ENCODE measurements at places on chromosomes 1 and 21.

DNA sequence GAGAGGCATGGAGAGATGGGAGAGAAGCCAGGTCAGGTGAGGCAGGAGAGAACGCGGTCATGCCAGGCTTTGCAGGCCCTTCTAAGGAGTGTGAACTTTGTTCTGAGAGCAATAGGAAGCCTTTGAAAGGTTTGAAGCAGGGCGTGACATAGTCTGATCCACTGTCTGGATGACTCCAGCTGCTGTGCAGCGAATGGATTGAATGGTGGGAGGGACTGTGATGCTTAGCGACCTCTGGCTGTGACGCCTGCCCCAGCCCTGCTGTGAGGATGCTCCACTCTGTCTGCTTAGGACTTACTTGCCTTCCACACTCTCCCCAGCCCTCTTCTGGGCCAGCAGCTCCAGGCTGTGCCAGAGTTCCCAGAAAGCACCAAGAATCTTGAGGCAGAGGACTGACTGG is 41.8 kb upstream of the POU3F1 start:
- DNase-seq: no peak

- no peak for DNase-seq
These were observed 20.2 kb downstream of the NCMAP start for GRCh38 chr1:24575905-24576587.

DNA sequence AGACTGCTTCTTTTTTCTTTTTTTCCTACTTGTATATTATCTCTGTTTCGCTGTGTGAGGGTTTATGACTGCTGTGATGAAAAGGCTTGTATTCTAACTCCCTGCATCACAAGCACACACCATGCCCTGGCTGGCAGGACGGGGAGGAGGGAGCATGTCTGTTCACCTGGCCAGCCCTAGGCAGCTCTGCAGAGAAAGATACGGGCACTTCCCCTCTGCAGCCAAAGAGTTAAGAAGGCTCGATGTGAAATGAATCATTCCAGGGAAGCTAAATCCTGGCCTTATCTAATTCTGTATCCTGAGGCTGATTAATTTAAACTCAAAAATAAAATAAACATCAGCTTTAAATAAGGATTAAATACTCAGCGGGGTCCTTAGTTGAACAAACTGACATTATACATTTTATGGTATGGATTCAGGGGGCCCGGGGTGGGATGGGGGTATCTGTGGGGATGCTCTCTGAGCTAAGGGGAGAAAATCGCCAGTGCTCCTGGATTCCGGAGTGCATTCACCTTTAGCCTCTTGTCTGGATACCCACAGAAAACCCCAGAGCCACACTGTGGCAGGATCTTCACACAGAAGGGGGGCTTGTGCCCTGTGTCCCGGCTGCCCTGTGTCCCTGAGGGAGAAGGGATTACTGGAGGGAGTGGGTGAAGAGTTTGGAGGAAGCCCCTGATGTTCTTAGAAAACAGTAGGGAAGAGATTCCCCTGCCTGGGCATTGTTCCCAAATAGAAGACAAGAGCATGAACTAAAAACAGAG is 321.5 kb downstream of the NPHP4 start:
- DNase-seq: no peak

- DNase-seq: peak; percentile 75
These were observed 34.7 kb upstream of the SCCPDH start for GRCh38 chr1:246689409-246690008.

GRCh38 chr21:39525129-39525528 is 73.4 kb downstream of the SH3BGR start:
- peak; percentile 14 for DNase-seq

- no peak for DNase-seq
These were observed 18.8 kb downstream of the PKNOX1 start for GRCh38 chr21:42993051-42993712.

- DNase-seq: no peak
These were observed 10.1 kb downstream of the TCP10L start for GRCh38 chr21:32574946-32575925.

- no peak for DNase-seq
These were observed 61.8 kb downstream of the KIF26B start for GRCh38 chr1:245216366-245217115.

DNA sequence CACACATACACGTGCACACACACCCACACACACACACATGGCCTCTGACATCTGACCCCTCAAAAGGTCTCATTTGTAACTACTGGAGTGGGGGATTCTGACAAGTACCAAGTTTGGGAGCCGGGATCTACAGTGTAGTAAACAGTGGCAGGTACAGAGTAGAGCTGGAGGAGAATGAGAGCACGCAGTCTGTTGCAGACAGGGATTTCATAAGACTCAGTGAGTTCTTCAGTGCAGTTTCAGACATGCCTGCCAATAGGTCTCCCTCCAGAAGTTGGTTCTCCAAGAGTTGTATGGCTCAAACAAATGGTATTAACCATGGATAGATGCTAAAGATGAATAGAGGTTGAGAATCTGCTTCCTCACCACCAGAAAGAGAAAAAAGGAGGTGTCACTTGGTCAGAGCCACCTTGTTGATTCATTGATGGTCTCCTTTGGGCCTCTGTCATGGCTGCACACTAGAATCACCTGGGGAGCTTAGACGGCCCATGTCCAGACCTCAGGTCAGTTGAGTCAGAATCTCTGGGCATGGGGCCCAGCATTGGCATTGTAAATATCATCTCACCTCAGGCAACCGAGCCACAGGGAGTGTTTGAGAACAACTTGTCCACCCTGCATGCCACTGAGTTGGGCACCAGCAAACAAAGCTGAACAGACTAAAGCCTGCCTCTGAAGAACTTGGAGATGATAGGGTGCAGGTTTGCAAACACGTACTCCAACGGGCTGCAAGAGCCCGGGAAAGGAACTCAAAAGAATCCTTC is 122.1 kb downstream of the EDEM3 start:
- DNase-seq: no peak

- DNase-seq: no peak
These were observed 2.9 kb downstream of the RIPK4 start for GRCh38 chr21:41763996-41764395.

DNA sequence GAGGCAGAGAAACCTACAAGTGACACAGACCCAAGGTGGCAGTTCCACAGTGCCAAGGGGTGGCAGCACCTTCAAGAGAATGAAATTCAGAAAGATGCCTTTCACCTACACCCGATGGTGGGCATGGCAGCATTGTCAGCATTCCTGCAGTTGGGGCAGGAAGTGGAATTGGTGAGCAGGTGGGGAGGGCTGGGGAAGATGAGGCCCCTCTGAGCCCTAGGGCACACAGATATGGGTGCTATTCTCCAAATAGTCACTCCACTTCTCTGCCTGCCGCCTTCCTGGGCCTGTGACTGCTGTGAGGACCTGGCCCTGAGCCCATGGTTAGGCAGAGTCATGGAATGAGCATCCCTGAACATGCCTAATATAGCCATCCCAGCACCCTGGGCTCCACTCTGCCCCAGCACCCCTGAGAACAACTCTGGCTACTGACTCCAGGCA is 8.3 kb downstream of the SHISA4 start:
- no peak for DNase-seq

DNA sequence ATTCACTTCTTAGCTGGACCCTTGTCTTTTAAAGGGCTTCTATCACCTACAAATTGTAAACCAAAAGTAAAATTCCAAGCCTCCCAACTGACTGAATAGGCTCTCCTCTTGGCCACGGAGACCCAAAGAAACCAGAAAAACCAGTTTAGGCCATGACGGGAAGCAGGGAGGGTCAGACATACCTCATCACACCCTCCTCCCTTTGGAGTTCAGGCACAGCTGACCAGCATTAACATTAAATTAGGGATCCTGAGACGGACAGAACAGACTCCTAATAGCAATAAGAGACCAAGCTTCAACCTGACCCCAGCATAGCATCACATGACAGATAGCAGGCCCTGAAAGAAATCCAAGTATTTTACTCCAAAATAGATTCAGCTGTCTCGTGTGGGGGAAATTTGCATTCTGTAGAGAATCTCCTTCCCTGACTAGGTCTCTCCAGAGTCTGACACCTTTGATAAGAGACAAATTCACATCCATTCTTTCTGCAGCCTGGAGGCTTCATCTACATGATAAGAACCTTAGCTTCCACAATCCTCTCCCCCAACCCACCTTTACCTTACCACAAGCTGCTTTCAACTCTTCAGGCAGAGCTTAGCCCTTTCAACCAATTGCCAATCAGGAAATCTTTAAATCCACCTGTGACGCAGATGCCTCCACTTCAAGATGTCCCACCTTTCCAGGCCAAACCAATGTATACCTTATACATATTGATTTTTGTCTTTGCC is 177.1 kb upstream of the RAB4A start:
- no peak for DNase-seq

DNA sequence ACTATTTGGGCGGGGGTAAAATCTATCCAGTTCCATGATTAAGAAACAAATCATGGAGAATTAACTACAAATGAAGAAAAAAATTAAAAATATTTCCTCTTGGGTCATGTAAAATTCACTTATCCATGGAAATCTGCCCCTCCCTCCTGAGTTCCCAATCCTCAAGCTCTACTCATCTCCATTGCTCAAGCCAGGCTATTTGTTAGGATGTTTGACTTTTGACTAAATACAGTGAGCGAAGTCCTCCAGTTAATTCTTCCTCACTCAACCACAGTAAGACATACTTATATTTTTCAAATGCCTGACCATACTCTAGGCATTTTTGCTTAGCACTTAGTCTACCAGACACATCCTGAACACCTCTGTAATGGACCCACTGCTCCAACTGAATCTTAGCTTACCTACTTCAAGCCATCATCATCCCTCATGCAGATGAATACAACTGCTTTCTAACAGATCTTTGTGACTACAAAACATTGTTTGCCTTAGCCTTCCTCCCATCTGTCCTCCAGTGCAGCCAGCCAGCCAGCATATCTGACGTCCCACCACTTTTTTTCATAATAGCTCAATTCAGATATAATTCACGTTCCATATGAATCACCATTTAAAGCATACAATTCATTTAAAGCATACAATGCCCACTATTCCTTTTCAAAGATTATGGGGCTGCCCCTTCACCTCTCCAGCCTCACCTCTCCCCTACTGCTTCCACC is 154.2 kb downstream of the RERE start:
- no peak for DNase-seq

- no peak for DNase-seq
These were observed 17.6 kb upstream of the PARP1 start for GRCh38 chr1:226425431-226426031.

GRCh38 chr1:230067871-230068620 is 1.0 kb downstream of the GALNT2 start:
- no peak for DNase-seq

DNA sequence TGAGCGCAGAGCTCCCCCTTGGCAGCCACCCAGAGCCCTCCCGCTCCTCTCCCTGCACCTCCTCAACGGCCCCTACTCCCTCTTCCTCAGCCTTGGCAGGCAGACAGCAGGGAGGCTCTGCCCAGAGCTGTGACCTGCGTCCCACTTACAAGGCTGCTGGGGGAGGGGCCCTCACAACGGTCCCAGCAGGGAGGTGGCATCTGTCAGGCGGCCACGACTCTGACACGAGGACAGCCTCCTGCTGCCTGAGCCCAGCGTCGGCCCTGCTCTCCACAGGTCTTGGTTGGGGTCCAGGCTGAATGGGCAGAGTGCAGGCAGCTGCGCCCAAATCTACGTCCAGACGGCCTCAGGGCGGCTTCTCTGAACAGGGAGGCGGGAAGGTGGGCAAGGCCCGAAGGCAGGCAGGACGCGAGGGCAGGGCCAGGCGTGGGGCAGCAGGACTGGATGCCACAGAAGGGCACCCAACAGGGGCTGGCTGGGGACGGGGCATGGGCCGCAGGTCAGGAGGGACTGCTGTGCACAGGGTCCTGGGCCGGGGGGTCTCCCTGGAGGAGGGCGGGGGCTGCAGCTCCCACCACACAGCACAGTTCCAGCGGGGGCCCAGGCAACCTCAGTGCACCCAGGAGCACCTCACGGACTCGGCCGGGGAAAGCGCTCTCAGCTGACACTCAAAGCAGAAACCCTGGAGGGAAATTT is 7.5 kb downstream of the SLC19A1 start:
- DNase-seq: peak; percentile 7

GRCh38 chr1:202658769-202659168 is 51.5 kb downstream of the SYT2 start:
- no peak for DNase-seq

- DNase-seq: no peak
These were observed 2.8 kb upstream of the SEC22B start for GRCh38 chr1:120178799-120179756.

DNA sequence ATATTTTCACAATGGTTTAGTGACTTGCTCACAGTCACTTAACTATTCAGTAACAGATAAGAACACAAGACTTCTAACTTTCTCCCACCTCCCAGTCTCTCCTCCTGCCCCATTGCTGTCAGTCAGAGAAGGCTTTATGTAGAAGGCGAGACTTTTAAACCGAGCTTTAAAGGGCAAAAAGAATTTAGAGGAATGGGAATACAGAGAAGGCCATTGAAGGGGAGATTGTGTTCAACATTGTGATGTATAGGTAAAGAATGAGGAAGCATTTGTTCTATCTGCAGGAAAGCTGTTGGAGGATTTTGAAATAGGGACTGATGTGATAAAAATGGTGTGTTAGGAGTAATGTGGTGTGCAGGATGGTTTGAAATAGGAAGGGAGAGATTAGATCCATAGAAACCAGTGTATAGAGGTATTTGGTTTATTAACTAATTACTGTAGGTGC is 7.3 kb downstream of the POU2F1 start:
- no peak for DNase-seq

All from NCI-H1105 treated with DMSO at 0.1 percent for 48 hours (cell line).